Small intestine (tissue), 16 donors: ENCODE measurements at places on chromosomes 5 and 9. TPM values are rescaled to one million over a fixed set of nuclear protein-coding genes. Genes with fewer than 3 reads are reported as not detected.

Gene ADAMTS12
- polyA plus RNA-seq, result 0.54 TPM

Gene SLC6A3
- not detected for polyA plus RNA-seq

Gene UAP1L1
- 6.2 TPM for polyA plus RNA-seq

GRCh38 chr5:73861313-73861988 is 235.5 kb downstream of the ARHGEF28 start:
- no peaks in the 10 kb centered on the region for H3K4me1 ChIP-seq
- no peak overlapping the region for H3K4me3 ChIP-seq
- no peaks in the 10 kb centered on the region for H3K36me3 ChIP-seq
- DNase-seq, result no peak
- no peaks in the 10 kb centered on the region for H3K27me3 ChIP-seq

DNA sequence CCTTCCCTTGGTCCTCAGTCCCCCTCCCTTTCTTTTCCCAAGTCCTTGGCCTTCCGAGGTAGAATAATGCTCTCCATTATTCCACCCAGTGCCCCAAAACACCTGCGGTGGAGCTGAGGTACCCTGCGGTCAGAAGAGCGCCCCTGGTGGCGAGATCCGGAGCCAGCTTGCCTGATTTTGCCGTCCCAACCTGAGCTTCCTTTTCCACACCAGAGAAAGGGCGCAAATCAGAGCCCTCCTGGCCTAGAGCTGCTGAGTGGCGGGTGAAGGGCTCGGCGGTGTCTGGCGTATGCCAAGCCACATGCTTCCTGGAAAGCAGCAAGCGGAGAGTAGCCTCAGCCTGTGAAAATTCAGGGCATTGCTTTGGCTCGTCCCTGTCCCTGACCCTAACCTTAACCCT is 21.1 kb upstream of the CARTPT start:
- no peaks in the 10 kb centered on the region for H3K4me1 ChIP-seq
- no peaks in the 10 kb centered on the region for H3K27me3 ChIP-seq
- H3K27ac ChIP-seq, result no peak overlapping the region

DNA sequence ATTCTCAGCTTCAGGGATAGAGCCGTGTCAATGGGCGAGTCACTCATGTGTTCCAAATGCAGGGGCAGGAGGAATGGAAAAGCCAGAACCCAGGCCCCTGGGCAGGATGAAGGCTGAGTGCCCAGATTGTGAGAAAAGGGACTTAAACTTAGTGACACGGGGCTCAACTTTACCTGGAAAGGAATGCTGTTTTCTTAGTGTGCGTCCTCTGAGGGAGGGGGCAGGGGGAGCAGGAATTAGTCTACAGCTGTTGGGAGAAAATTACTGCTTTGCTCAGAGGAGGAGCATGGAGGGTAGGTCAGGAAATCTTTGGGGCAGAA is 14.6 kb downstream of the HK3 start:
- H3K27me3 ChIP-seq, result peaks cover 2% of the 10 kb centered on the region
- H3K4me1 ChIP-seq, result no peaks in the 10 kb centered on the region

DNA sequence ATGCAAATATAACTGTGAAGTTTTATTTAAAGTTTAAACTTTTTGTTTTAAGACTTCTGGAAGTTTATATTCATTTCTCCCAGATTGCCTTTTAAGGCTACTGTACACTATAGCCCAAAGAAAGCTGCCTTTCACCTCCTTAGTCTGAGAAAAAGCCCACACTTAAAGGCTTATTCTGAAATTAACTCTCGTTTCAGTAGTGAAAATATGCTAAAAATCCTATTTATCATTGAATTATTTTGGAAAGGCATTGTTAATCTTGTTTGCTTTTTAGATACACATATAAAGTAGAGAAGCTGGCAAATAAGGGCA is 3.3 kb upstream of the PURA start:
- no peak for DNase-seq
- H3K4me1 ChIP-seq, result peaks cover 27% of the 10 kb centered on the region
- no peaks in the 10 kb centered on the region for H3K27me3 ChIP-seq

GRCh38 chr5:58258984-58259684 is 200.8 kb downstream of the PLK2 start:
- DNase-seq, result no peak
- H3K27ac ChIP-seq, result no peak overlapping the region
- H3K27me3 ChIP-seq, result no peaks in the 10 kb centered on the region
- H3K36me3 ChIP-seq, result no peaks in the 10 kb centered on the region

- DNase-seq, result peak; percentile 46
- no peaks in the 10 kb centered on the region for H3K36me3 ChIP-seq
- H3K27me3 ChIP-seq, result peaks cover 3% of the 10 kb centered on the region
- no peak overlapping the region for H3K4me3 ChIP-seq
- no peak overlapping the region for H3K27ac ChIP-seq
These were observed 24.1 kb downstream of the TSPAN17 start for GRCh38 chr5:176671399-176671798.

GRCh38 chr9:86649913-86650312 is 295.7 kb upstream of the TUT7 start:
- H3K4me1 ChIP-seq, result no peaks in the 10 kb centered on the region
- H3K36me3 ChIP-seq, result no peaks in the 10 kb centered on the region
- H3K27ac ChIP-seq, result no peak overlapping the region
- H3K27me3 ChIP-seq, result no peaks in the 10 kb centered on the region

Gene SPATA31D3
- not detected for polyA plus RNA-seq

DNA sequence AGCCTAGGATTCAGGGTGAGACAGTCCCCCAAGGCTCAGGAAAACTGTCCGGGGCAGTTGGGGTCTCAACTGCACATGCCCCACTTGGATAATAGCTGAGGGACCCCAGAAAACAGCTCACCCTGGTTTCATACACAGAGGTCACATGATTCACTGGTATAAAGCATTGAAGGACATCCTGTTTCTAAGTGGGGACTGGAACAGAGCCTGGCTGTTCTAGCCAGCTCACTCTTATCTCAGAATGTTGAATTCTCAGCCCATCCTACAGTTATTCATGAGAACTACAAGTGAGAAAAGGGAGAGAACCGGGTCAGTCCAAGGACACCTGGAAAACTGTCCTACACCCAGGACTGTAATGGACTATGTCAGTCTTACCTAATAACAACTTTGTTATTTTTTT is 170.9 kb downstream of the FGF1 start:
- no peaks in the 10 kb centered on the region for H3K4me1 ChIP-seq
- no peak overlapping the region for H3K27ac ChIP-seq
- H3K27me3 ChIP-seq, result no peaks in the 10 kb centered on the region
- H3K36me3 ChIP-seq, result no peaks in the 10 kb centered on the region
- no peak overlapping the region for H3K4me3 ChIP-seq

GRCh38 chr5:40082313-40082712 is 597.4 kb upstream of the PTGER4 start:
- H3K36me3 ChIP-seq, result no peaks in the 10 kb centered on the region
- no peaks in the 10 kb centered on the region for H3K27me3 ChIP-seq
- H3K4me3 ChIP-seq, result no peak overlapping the region
- no peaks in the 10 kb centered on the region for H3K4me1 ChIP-seq

- peak overlapping the region; percentile 22 for H3K27ac ChIP-seq
- no peaks in the 10 kb centered on the region for H3K27me3 ChIP-seq
These were observed 13.4 kb downstream of the SLC44A1 start for GRCh38 chr9:105257809-105258208.

- H3K36me3 ChIP-seq, result peaks cover 29% of the 10 kb centered on the region
- H3K27ac ChIP-seq, result no peak overlapping the region
- H3K27me3 ChIP-seq, result no peaks in the 10 kb centered on the region
- DNase-seq, result peak; percentile 75
- H3K4me1 ChIP-seq, result no peaks in the 10 kb centered on the region
- H3K4me3 ChIP-seq, result no peak overlapping the region
These were observed 48.2 kb downstream of the KIF2A start for GRCh38 chr5:62354028-62354874.

Gene C5orf34
- 0.22 TPM for polyA plus RNA-seq

DNA sequence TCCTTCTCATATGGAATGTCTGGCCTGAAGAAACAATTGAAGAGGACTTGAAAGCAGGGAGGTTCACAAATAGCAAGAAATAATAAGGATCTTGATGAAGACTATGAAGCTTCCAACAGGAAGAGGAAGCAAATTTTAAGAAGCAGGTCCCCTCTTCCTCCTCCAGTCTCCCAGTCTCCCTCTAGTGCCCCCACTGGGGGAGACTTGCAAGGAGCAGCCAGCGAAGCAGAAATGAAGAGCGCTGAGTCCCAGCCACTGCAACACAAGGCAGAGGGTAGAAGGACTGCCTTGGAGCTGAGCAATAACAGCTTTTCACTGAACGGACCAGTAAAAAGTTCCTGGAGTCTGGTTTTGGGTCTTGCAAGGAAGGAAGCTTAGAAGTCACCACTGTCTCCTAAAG is 32.6 kb upstream of the ACO1 start:
- no peak overlapping the region for H3K4me3 ChIP-seq
- no peak overlapping the region for H3K27ac ChIP-seq
- no peaks in the 10 kb centered on the region for H3K27me3 ChIP-seq
- H3K36me3 ChIP-seq, result no peaks in the 10 kb centered on the region
- DNase-seq, result no peak

- peaks cover 1% of the 10 kb centered on the region for H3K36me3 ChIP-seq
- no peaks in the 10 kb centered on the region for H3K4me1 ChIP-seq
- H3K4me3 ChIP-seq, result no peak overlapping the region
- DNase-seq, result no peak
- no peak overlapping the region for H3K27ac ChIP-seq
- H3K27me3 ChIP-seq, result no peaks in the 10 kb centered on the region
These were observed 61.7 kb downstream of the SLC38A9 start for GRCh38 chr5:55650386-55650785.
